ENCODE measurements at places on chromosomes 16 and 17.

DNA sequence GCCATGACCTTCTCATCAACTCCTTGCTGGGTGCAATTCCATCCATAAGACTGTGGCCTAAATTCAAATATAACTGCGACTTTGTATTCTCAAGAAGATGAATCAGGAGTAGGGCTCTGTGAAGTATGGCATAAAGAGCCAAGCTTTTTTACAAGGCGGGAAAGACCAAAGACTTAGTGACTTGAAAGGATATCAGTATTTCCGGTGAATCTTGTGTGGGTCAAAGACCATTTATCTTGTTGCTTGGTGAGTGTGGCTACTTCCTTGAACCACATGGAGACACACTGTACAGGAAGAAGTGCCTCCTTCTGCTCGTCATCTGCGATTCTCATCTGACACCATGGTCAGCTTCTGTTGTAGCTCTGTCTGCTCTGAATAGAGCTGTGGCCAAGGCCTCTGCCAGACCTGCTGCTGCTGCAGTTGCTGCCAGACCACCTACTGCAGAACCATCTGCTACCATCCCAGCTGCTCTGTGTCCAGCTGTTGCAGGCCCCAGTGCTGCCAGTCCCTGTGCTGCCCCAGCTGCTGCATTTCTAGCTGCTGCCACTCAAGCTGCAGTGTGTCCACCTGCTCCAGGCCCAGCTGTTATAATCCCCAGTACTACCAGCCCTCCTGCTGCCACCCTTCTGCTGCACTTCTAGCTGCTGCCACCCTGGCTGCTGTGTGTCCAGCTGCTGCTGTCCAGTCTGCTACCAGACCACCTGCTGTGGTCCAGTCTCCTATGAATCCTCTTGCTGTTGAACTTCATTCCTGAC lies 6.1 kb upstream of the KRTAP2-4 start:
- DNase-seq = no peak

DNA sequence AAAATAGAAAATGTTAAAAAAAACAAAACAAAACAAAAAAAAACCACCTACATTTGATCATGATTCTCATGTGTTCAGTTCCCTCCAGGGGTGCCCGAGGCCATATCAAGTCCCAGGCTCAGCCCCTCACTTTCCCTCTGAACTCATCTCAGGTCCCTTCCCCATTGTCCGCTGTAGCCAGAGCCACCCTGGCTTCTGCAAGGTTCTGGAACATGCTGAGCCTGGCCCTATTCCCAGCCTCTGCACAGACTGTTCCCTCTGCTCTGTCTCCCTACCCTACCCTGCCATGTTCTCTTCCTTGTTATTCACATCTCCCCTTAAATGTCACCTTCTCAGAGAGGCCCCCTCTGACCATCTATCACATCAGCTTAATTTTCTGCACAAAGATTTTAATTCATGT lies 46.9 kb downstream of the TK2 start:
- no peak for DNase-seq

DNA sequence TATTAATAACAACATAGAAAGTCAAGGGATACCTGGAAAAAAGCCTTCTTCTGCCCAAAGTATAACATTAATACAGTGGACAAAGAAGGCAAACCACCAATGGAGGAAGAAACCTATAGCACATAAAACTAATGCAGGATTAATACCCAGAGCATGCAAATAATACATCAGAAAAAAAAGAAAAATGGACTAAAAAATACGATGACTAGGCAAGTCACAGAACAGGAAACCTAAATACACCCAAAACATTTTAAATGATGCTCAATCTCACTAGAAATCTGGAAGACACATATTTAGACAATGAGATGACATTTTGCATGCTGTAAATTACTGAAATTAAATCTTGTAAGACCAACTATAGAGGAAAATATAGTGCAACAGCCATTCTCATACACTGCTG lies 55.9 kb downstream of the MED13 start:
- DNase-seq = no peak

GRCh38 chr16:16029431-16030011 lies 80.1 kb downstream of the ABCC1 start:
- DNase-seq = no peak

GRCh38 chr17:43556292-43556691 lies 10.2 kb upstream of the ETV4 start:
- no peak for DNase-seq

Measured in activated T-helper 1 cell treated with anti-CD3 and anti-CD28 coated beads, Interleukin-12 subunit alpha, Interleukin-12 subunit beta, Interleukin-2, Interleukin-4 antibody, amounts not matched to agents 30 ng/mL and 10 ng/mL and 1 ng/mL, durations not matched to agents 14 hours and 24 hours and 36 hours (primary cell).